ENCODE measurements at places on chromosomes 4 and X.

DNA sequence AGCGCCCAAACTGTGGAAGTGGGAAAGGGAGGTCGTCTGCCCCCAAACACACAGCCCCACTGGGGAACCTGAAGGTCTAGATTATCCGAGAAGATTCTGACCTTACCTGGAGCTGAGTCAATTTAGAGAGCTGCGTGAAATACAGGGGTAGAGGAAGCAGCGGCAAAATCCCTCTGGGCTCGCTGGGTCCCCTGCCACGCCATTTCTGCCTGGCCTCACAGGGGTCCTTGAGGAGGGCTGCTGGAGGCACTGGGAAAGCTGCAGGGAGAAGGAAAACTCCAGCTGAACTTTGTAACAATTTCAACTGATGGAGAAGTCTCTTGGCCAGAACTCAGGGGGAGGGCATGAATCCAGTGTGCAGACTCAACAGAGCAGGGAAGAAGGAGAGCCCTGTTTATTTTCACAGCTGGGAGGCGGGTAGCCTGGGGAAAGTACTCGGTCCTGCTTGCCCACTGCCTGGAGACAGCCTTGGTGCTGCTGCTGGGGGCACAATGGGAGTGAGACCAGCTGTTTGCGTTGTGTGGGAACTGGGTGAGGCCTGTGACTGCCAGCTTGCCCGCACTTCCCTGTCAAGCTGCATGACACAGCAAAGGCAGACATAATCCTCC is 93.2 kb upstream of the MAPK10 start:
- no peak for DNase-seq

DNA sequence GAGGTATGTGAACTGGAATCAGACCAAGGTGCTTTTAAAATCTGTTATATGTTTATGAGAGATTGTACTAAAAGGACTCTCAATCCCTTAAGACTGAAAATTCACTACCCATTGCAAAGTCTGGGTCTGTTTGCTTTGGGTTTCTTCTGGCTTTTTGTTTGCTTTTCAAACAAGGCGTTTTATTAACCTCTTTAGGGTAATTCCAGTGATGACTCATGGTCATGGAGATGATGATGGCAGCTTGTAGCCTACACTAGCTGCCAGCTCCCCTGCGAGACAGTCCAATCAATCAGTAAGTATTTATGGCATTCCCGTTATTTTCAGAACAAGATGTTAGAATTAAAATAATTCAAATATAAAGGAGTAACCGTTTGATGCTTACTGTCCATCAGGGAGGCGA is 643.8 kb upstream of the FTHL17 start:
- DNase-seq: no peak

DNA sequence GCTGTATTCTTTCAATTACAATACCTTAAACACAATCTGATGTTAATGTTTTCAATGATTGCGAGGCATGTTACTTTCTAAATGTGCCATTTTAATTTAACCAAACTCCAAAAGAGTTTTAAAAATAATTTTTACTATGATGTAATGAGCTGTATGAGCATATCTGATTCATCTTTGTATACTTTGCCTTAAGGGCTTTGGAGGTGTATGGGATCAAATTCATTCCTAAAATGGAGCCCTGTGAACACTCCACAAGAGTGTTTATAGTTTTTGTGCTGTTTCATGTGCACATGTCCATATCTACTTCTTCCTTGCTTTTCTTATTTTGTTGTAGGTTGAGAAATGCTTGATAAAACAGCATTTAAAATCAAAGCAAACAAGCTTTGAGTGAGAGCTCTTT is 82.4 kb downstream of the ATP10D start:
- no peak for DNase-seq

DNA sequence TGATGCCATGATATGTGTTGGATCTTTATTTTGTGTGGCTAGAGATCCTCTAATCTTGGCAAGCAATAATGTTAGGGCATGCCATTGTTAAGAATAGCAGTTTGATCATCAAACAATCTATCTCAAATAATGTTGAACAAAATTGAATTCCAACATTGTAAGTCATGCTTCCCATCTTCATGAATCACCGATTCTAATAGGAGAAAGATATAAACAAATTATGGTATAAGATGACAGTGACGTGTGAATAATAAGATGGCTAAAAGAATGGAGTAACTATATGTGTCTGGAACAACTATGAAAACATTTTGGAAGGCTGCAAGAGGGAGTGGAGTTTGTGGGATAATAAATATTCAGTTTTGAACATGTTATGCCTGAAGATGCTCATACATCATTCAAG is 208.4 kb downstream of the DTHD1 start:
- DNase-seq: no peak

GRCh38 chr4:76311896-76312331 is 5.4 kb downstream of the STBD1 start:
- no peak for DNase-seq

- no peak for DNase-seq
These were observed 305.0 kb downstream of the TENM3 start for GRCh38 chr4:182548156-182548555.

DNA sequence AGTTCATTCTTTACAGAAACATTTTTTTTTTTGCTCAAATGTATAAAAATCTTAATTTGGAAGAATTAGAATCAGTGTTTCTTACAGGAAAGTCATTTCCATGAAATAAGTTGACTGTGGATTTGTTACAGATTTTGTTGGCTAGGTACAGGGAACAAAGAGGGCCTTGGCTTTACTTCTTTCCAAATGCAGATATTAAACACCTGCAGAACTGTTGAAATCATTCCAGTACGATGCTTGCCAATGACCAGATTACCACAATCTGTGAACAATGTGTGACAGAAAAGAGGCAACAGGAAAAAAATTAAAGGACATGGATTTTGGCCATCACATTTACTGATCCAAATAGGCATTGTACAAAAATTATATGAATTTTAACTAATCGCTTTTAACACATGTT is 70.8 kb downstream of the ANXA10 start:
- no peak for DNase-seq

DNA sequence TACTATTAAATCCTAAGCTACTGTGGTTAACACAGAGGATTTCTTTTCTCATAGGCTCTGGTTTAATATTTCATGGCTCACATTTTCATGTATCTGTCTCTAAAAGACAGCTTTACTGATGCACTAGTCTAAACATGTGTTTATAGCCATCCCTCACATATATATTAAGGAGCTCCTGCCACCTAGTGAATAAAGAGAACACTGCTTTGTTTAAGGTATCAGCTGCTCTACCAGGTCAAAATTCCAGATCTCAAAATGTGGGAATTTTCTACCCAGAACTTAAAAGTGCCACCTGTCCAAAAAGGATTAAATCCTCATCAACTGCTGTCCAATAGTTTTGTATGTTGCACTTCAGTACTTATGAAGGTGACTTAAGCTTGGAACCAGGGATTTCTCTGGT is 188.5 kb upstream of the TEX13C start:
- no peak for DNase-seq

- DNase-seq: no peak
These were observed 34.0 kb downstream of the WDFY3 start for GRCh38 chr4:84932462-84932861.

GRCh38 chr4:19522966-19523365 is 728.7 kb upstream of the SLIT2 start:
- DNase-seq: no peak

- DNase-seq: no peak
These were observed 10.2 kb upstream of the N4BP2 start for GRCh38 chr4:40046311-40046980.

DNA sequence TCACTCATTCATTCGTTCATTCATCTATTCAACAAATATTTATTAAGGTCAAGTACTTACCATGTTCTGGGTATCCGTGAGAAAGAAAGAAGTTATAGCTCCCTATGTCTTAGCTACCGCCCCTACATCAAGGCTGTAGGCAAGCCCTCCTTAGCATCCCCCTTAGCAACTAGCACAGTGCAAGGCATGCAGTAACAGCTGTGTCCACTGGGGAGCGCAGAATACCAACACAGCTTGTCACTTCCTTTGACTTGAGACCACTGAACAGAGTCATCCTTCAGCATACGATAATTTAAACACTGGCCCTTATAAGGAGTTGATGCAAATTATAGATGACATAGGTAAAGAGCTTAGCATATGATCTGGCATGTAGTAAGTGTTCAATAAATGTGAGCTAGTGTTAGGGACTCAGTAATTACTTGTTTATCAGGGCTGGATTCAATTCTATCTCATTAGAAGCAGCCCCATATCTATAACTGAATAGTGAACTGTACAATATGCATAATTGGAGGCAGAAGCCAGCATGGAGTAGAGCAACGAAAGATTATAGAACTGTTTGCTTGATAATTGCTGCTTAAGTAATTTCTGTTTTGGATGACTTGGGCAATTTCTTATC is 8.7 kb downstream of the KIAA1210 start:
- DNase-seq: peak; percentile 60

DNA sequence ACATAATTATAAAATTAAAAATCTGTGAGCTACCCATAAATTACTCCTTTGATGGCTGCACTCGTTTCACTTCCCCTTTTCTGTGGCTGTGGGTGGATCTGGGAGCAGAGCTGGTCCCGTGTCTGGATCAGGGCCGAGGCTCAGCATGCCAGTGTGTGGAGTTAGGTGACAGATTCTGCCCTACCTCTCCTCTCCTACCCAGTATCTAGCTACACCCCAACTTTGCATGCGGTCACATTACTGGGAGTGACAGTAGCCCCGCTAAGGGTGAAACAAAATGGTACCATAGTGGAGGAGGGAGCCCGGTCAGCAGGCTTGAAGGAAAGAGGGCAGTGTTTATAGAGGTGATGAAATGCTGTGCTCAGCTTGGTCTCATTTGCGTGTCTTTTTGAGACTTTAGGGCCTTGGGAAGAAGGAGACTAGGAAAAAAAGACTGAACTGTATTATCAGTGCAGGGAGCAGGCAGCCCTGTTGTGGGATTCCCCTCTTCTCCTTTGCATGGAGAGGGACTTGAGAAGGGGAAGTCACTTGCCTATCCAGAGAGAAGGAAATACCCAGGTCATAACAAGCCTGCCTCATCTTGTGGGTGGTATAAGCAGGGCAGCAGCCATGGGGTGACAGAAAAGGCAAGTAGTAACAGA is 48.4 kb downstream of the ARHGAP10 start:
- DNase-seq: no peak

DNA sequence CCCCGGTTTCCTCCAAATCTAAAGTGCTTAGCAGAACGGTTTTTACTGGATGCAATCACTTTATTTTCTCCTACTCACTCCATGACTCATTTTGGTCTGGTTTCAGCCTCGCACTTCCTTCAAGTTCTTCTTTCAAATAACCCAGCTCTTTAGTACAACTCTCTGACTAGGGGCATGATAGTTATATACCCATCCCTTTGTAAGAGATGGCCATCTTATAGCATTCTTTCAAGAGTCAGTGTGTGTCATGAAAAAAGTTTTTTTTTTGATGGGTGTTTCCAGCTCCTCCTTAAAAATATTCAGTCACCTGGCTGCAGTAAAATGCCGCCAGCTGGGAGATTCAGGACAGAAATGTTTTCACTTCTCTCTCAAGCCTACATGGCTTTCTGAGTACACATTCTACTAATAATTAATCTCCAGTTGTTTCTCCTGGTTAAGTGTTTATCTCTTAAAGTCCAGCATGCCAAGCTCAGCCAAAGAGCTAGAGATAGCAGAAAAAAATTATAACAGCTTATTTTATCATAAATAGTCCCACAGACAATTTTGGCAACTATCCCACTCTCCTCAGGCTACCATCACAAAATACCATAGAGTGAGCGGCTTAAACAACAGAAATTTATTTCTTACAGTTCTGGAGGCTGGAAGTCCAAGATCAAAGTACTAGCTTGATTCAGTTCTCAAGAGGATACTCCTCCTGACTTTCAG is 139.3 kb downstream of the GASK1B start:
- no peak for DNase-seq

GRCh38 chrX:9530848-9531274 is 66.0 kb downstream of the TBL1X start:
- DNase-seq: peak; percentile 78

- DNase-seq: no peak
These were observed 470.2 kb downstream of the IQCM start for GRCh38 chr4:149345424-149345823.

GRCh38 chr4:25930731-25931354 is 16.8 kb downstream of the SMIM20 start:
- no peak for DNase-seq

DNA sequence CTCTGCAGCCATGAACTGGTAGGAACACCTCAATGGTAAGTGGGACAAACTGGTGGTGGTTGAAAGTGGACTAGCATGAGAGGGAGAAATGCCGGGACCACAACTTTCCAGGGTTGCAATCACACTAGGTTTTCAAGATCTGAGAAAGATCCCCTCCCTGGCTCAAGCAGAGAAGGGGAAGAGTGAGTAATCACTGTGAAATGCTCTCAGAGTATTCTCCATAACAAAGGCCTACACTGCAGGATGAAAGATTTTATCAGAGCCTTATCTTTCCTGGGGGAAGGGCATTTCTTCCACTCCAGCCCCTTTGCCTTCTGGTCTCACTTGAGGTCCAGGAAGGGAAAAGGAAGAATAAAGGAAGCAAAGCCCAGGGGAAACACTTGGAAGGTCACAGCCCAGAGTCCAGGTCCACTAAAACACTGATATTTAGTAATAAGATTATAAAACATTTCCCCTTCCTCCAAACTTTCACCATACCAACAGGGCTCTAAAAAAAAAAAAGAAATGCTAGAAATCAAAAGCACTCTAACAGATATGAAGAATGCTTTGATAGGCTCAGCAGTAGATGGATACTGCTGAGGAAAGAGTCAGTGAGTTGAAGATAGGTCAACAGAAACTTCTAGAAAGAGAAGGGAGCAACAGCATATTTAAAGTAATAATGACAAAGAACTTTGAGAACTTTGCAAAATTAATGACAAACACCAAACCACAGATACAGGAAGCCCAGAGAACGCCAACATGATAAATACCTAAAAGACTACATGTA is 95.9 kb downstream of the WDFY3 start:
- no peak for DNase-seq

GRCh38 chr4:19386786-19387185 is 864.9 kb upstream of the SLIT2 start:
- no peak for DNase-seq

GRCh38 chr4:76563454-76564122 is 128.6 kb downstream of the SHROOM3 start:
- no peak for DNase-seq

DNA sequence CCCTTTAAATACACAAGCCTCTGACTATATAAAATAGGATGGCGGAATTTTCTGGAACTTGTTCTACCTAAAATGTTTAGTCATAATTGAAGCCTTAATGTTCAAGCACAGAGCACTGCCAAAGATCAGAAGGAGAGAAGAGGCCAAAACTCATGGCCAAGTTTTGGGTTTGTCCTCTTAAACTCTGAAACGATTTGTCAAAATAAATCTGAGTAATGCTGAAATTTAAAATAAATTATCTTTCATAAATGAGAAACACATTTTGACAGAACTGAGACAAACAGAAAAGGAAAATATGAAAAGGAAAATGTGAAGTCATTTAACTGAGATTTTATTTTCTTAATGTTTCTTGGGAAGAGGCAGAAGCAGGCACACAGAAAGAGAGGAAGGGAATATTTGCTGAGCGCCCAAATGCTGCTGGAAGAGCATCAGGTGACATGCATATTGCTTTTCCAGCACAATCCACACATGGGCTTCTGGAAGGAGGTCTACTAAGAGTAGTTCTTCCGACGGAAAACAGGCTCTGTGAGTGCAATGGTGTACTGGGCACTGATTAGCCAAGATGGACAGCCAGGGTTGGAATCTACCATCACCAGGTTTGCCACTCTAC is 47.4 kb upstream of the ZNF518B start:
- no peak for DNase-seq

- DNase-seq: no peak
These were observed 49.3 kb upstream of the RPL34 start for GRCh38 chr4:108570993-108571569.

GRCh38 chr4:1255699-1256098 is 6.8 kb upstream of the CTBP1 start:
- DNase-seq: no peak

GRCh38 chrX:1686642-1687041 is 71.8 kb downstream of the ASMT start:
- DNase-seq: no peak

Measured in ecto neural progenitor cell (in vitro differentiated cells).